ENCODE measurements at places on chromosomes 16 and 17. TPM values are rescaled to one million over a fixed set of nuclear protein-coding genes. Genes with fewer than 3 reads are reported as not detected.

MEAK7 gene
- total RNA-seq, result 19.7 TPM

IRF8 gene
- 0.13 TPM for total RNA-seq

FOXJ1 gene
- total RNA-seq, result not detected

MYH2 gene
- not detected for total RNA-seq

MFAP4 gene
- total RNA-seq, result not detected

KCNJ18 gene
- total RNA-seq, result not detected

CD300H gene
- total RNA-seq, result not detected

NDRG4 gene
- 11.1 TPM for total RNA-seq

RNU2-1 gene
- total RNA-seq, result not detected

WNT9B gene
- not detected for total RNA-seq

OR3A2 gene
- total RNA-seq, result not detected

KRT38 gene
- total RNA-seq, result not detected

ATP2A3 gene
- 1.3 TPM for total RNA-seq

ZG16 gene
- not detected for total RNA-seq

ABCA3 gene
- 31.2 TPM for total RNA-seq

KRT15 gene
- total RNA-seq, result 2.1 TPM

SLC12A3 gene
- total RNA-seq, result not detected

TNFSF13 gene
- total RNA-seq, result 2.7 TPM

PLD2 gene
- total RNA-seq, result 27.9 TPM
